ENCODE measurements at places on chromosomes 11 and 22. TPM values are rescaled to one million over a fixed set of nuclear protein-coding genes. Genes with fewer than 3 reads are reported as not detected.
A peak's percentile ranks its signal among the peaks of the same experiment; 100 is the strongest.

HEPN1 gene
- total RNA-seq: not detected

DNA sequence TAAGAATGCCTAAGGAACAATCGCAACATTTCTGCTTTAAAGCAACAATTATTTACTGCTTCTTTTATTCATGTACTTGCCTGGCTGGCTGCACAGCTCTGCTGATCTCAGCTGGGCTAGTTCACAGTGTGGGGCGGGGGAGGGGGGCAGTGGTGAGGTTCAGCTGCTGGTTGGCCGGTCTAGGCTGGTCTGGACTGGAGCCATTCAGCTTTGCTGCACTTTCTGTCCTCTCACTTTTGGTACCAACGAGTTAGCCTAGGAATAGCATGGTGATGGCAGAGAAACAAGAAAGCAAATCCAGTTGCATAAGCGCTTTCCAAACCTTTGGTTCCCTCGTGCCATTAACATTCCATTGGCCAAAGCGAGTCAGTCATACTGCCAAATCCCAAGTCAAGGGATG, 16.0 kb upstream of the MIF start:
- no peak for DNase-seq
- no peak overlapping the region for H3K4me3 ChIP-seq
- no peak overlapping the region for H3K27ac ChIP-seq
- no peaks in the 10 kb centered on the region for H3K27me3 ChIP-seq
- peaks cover 3% of the 10 kb centered on the region for H3K36me3 ChIP-seq

- H3K36me3 ChIP-seq: no peaks in the 10 kb centered on the region
- no peak overlapping the region for H3K4me3 ChIP-seq
- H3K27me3 ChIP-seq: no peaks in the 10 kb centered on the region
These were observed 351.1 kb downstream of the CADM1 start for GRCh38 chr11:115153135-115153534.

- H3K36me3 ChIP-seq: no peaks in the 10 kb centered on the region
- H3K27ac ChIP-seq: no peak overlapping the region
These were observed 157.7 kb downstream of the TTC17 start for GRCh38 chr11:43516316-43516850.

GRCh38 chr11:130551388-130551787, 102.9 kb downstream of the ADAMTS15 start:
- no peak for DNase-seq
- H3K36me3 ChIP-seq: no peaks in the 10 kb centered on the region
- no peak overlapping the region for H3K4me3 ChIP-seq
- H3K27me3 ChIP-seq: peaks cover 3% of the 10 kb centered on the region
- H3K4me1 ChIP-seq: no peaks in the 10 kb centered on the region
- no peak overlapping the region for H3K27ac ChIP-seq

GRCh38 chr22:17786435-17787161, 12.3 kb upstream of the BID start:
- H3K27me3 ChIP-seq: no peaks in the 10 kb centered on the region
- peaks cover 3% of the 10 kb centered on the region for H3K36me3 ChIP-seq
- H3K4me3 ChIP-seq: no peak overlapping the region

DNA sequence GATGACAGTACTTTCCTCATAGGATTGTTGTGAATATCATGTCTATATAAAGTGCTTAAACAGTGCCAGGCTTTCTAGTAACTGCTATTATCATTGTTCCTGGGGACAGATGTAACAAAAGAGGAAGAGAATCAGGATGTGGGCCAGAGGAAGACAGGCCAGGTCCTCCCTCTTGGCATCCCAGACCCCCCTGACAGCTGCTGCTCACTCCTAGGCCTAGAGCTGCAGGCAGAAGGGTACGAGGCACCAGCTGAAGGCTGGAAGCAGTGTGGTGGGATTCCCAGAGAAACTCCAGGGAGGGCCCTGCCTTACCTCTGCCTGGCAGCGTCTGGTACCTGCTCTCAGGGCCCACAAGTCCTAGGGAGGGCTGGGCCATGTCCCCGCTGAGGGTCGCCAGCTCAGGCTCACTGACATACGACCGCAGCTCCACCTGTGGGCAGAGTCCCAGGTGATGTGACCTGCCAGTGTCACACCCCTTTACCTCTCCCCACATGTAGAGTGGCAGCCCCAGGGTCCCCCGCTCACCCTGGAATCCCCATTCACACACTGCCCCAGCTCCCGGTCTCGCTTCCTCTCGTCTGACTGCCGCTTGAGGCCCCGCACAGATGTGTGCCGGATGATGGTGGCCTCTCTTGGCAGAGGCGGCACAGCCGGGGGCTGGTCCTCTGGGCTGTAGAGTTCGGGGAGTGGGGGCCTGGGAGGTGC, 52.2 kb downstream of the C11orf58 start:
- DNase-seq: no peak
- H3K4me3 ChIP-seq: no peak overlapping the region
- H3K27ac ChIP-seq: no peak overlapping the region

- peaks cover 51% of the 10 kb centered on the region for H3K4me1 ChIP-seq
- no peak overlapping the region for H3K4me3 ChIP-seq
- H3K27ac ChIP-seq: peak overlapping the region; percentile 57
- H3K36me3 ChIP-seq: no peaks in the 10 kb centered on the region
- H3K27me3 ChIP-seq: no peaks in the 10 kb centered on the region
These were observed 2.7 kb downstream of the MAJIN start for GRCh38 chr11:64969209-64969608.

GRCh38 chr11:118892514-118892913, 8.8 kb downstream of the CXCR5 start:
- H3K27ac ChIP-seq: peak overlapping the region; percentile 93
- peaks cover 64% of the 10 kb centered on the region for H3K36me3 ChIP-seq
- DNase-seq: peak; percentile 69
- H3K4me1 ChIP-seq: peaks cover 94% of the 10 kb centered on the region
